ENCODE measurements at places on chromosomes 3 and 15.

GRCh38 chr15:76988867-76989780 lies 5.8 kb upstream of the PSTPIP1 start:
- no peak for DNase-seq

DNA sequence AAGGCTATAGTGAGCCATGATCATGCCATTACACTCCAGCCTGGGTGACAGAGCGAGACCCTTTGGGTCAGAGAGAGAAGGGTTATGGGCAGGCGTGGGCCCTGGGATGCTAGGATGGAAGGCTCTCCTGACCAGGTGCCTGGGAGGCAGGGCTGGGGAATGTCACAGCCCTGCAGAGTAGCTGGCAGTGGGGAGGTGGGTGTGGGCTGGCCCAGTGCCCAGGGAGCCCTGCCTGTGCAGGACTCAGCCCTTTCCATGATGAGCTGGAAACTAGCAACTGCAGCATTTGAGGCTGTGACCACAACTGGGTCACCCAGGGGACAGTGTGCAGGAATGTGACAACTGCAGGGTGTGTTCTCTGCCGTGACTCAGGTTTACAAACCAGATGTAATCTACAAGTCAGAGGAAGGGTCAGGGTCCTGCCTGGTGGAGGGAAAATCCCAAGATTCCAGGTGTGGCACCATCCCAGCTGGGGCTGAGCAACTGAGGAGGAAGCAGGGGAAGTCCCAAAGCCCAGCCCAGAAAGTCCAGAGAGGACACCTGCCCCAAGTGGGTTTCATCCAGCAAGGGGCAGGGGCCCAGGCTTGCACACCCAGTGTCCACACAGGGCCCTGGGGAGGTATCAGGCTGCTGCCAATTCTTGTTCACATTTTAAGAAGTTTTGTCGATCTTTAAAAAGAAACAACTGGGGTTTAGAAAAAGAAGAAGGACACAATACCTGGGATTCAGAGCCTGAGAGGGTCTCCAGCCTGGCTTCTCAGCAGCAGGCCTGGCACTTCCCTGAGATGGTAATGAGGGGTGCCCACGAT lies 45.5 kb downstream of the SLC28A1 start:
- peak; percentile 79 for DNase-seq

- no peak for DNase-seq
Measured at GRCh38 chr3:150759319-150759718, 3.6 kb downstream of the SIAH2 start.

DNA sequence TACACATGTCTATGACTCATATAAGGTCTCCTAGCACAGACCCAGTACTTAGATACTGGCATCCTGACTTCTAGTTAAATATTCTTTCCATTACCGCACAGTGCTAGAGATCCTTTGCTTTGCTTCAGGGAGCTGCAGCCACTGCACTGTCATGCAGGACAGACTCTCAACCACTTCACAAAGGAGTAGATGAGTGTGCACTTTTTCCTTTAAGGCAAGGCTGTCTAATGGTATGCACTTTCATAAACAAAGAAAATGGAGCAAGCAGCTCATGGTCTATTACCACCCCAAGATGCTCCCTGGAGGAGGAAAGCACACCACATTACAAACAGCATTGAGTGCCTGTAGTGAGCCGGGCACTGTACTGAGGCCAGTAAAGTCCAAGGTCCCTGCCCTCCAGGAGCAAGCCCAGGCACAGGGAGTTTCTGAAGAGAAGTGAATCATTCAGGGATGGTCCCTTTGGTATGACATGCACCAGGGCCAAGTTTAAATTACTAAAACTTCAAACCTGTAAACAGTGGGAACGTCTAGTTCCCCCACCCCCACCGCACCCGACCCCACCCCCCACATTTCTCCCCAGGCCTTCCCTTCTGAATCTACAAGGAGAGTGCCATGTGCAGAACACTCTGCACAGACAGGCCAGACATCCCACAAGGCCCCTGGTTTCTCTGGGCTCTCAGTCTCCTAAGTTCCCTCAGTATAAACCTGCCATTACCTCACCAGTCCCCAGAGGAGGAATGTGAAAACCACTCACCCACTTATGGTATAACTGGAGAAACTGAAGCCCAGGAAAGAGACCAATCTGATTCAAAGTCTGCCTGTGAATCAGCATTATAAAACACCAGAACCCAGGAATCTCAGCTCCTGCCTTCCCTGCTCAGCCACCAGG lies 107.8 kb upstream of the BCL6 start:
- DNase-seq, result peak; percentile 15

DNA sequence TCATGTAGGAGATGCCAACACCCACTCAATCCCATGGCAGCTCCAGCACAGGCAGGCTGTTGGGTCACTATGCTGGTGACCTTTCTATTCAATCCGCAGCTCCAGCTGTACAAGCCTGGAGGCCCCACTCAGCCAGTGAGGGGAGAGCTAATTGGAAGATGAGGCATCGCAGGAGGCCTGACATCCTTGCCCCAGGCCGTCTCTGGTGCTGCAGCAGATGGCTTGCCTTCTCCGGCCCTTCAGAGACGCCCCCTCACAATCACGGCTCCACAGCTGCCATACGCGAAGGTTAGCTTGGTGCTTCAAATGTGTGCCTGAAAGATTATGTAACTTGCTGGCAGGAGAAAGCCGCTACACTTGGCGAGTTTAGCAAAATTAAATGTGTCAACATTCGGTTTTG lies 104.2 kb upstream of the CLSTN2 start:
- no peak for DNase-seq

- DNase-seq, result no peak
Measured at GRCh38 chr3:38101811-38102443, 35.0 kb downstream of the ACAA1 start.

DNA sequence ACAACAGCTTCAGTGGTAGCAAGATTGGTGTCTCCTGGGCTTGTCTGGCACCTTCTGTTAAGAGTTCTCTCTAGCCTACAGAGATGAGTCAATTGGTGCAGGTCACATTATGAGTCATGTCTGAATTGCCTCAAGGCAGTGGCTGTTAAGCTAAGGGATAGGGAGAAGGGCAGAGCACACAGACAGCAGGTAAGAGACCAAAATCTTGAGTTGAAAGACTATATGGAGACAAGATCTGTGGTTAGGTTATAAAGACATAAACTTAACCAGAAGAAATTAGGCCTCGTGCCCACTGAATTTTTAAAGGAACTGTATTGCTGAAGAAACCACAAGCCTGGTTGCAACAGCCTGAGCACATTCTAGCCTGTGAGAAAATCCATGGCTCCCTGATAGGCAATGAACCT lies 19.2 kb upstream of the KPNA1 start:
- DNase-seq, result peak; percentile 63

DNA sequence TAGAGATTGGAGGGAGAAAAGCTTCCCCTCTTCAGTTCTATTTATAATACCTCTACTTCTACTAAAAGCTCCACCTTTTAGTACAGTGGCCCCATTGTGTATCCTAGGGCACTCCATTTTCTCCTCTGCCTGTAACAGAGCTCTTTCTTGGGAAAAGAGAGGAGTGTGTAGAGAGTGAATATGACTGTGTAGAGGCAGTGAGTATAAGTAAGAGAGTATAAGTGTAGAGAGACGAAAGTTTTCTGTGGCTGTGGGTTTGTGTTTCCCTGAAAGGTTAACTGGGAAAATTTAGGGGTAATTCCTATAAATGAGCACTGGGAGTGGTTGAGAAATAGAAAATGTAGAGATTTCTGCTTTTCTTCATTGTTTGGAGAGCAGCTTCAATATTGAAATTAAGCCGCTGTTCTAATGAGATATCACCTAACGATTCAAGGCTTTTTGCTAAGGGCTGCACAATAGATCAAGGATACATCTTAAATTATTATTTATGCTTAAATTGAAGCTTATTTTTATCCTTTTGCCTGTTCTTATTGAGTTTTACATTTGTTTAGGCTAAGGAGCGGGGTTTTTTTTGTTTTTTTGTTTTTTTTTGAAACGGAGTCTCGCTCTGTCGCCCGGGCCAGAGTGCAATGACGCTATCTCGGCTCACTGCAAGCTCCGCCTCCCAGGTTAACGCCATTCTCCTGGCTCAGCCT lies 6.9 kb downstream of the IQGAP1 start:
- DNase-seq, result no peak

- peak; percentile 83 for DNase-seq
Measured at GRCh38 chr3:5294356-5294755, 106.8 kb downstream of the EDEM1 start.
